ENCODE measurements at places on chromosomes 7 and 10.
A peak's percentile ranks its signal among the peaks of the same experiment; 100 is the strongest.

GRCh38 chr7:29500719-29501118 lies 62.9 kb upstream of the PRR15 start:
- peak; percentile 34 for DNase-seq

DNA sequence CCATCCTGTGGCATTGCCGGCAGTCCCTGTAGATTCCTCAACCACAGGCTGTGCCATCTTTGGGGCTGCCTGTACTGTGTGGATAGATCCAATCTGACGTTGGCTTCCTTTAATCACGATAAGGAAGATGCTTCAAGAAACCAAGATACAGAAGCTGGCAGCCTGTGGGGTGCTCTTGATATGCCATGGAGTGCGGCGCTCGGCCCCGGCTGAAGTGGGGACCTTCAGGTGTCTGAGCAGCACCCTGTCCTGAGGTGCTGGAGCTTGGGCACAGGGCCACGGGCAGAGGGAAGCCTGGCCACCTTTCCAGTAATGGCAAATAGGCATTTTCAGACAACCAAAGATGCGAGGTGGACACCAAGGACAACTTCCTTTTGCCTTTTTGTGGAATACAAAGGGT lies 139.5 kb downstream of the ACTR3B start:
- no peak for DNase-seq

GRCh38 chr10:97849103-97849686 lies 448 bp upstream of the GOLGA7B start:
- no peak for DNase-seq

GRCh38 chr7:35257251-35258124 lies 3.6 kb upstream of the TBX20 start:
- DNase-seq = peak; percentile 56

- DNase-seq = no peak
Measured at GRCh38 chr10:8066124-8066523, 11.6 kb downstream of the GATA3 start.

DNA sequence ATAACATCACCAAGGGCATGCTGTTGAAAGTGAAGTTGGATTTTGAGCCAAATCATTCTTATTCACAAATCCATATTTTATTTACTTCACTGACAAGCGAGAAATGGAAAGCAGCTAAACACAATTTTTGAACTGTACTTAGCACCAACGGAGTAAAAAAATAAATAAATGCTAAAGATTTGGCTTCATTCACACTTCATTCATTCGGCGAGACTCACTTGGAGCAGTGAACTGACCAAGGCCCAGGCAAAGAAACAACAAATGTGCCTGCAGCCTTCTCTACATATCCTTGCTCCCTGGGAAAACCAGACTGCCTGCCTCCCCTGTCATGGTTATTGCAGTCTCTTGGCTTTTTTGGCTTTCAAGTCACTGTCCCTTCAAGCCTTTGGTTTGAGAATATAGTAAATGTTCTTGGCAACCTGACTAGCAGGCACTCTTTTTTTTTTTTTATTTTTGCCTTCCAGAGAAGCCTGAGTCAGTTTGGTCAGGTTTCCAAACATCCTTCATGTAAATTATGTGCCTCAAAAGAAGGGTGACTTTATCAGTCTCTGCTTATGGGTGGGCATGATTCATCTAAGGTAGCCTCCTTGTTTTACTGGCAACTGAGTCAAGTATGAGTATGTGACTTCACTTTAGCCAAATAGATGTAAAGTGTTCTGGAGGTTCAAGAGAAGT lies 177.6 kb upstream of the MEOX2 start:
- peak; percentile 15 for DNase-seq

- DNase-seq = no peak
Measured at GRCh38 chr7:107813524-107813923, 10.5 kb upstream of the SLC26A3 start.

DNA sequence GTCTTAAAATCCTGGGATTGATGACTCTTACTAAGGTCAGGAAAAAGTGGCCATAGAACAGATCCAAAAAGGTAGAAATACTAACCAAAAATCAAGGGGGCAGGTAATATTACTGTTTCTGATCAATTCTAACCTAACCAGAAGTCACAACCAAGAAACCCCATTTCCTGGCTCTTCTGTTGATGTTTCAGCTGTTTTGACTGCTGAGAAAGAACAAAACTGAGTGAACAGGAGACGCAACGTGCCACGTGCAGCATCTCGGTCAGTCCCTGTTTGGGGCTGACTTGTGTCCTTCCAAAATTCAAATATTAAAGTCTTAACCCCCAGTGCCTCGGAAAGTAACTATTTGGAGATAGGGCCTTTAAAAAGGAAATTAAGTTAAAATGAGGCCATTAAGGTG lies 56.8 kb downstream of the JAZF1 start:
- no peak for DNase-seq

- DNase-seq = no peak
Measured at GRCh38 chr7:136925044-136925443, 56.6 kb downstream of the CHRM2 start.

GRCh38 chr10:84783386-84783785 lies 455.0 kb downstream of the CCSER2 start:
- DNase-seq = peak; percentile 30

DNA sequence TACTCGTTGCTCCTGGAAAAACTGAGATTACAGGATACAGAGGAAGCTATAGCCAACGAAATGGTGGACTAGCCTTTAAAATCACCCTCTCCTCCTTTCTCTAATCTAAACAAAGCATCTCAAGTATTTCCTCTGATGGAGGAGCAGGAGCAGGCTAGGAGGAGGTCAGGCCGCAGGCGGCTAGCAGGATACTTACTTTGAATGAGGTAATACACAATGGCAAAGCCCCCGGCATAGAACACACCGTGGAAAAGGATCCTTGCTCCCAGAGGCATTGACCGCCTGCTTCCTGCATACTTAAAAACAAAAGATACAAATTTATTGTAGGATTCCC lies 64.4 kb downstream of the STK17A start:
- peak; percentile 83 for DNase-seq

GRCh38 chr7:15327001-15327400 lies 234.8 kb downstream of the AGMO start:
- no peak for DNase-seq

DNA sequence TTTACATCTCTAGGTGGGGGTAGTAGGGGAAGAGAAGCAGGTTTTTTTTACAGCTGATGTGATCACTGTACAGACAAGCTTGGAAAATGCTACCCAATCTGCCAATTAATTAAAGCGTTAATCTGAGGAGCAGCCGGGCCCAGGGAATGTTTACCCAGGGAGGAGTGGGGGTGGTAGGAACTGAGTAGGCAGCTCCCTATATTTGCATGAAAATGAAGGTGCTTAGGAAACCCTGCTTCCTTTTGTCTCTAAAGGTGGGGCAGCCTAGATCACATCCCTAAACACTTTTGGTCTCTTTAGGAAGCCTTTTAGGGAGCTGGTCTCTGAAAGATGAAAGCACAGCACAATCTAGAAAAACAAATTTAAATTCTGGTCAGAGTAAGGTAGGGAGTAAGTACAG lies 53.0 kb upstream of the NFKB2 start:
- DNase-seq = peak; percentile 5

- peak; percentile 88 for DNase-seq
Measured at GRCh38 chr10:33412653-33413361, 78.3 kb upstream of the NRP1 start.

DNA sequence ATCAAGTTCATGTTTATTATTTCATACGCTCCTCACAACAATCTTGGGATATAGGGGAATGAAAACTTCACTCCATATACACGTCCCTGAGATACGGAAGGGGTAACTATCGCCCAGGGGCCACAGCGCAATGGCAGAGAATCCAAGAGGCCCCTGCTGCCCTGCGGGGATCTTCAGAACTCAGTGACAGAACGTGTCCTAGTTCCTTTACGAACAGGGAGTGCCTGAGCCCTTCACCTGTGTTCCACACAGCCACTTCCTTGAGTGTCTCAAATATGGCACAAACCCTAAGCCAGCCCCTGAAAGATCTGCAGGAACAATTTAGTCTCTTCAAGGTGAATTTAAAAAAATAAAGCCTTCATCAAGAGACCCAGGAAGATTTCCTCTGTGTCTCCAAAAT lies 25.9 kb downstream of the LYZL1 start:
- no peak for DNase-seq

GRCh38 chr7:37816922-37817590 lies 31.3 kb upstream of the NME8 start:
- no peak for DNase-seq

DNA sequence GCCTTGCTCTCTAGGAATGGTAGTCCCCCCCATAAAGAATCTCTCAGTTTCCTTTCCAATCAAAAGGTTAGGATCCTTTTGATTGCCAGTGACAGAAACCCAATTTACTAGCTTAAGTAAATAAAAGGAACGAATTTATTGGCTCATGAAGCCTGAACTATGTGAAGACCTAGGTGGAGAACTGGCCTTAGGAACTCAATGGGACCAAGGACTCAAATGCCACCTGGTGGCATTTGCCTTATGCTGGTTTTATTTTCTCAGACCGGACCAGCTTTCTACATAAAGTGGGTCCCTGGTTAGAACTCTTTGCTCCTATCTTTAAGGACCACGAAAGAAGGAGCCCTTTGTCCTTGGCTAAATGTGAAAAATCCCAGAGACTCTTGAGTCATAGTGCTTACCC lies 25.4 kb downstream of the CFTR start:
- no peak for DNase-seq

DNA sequence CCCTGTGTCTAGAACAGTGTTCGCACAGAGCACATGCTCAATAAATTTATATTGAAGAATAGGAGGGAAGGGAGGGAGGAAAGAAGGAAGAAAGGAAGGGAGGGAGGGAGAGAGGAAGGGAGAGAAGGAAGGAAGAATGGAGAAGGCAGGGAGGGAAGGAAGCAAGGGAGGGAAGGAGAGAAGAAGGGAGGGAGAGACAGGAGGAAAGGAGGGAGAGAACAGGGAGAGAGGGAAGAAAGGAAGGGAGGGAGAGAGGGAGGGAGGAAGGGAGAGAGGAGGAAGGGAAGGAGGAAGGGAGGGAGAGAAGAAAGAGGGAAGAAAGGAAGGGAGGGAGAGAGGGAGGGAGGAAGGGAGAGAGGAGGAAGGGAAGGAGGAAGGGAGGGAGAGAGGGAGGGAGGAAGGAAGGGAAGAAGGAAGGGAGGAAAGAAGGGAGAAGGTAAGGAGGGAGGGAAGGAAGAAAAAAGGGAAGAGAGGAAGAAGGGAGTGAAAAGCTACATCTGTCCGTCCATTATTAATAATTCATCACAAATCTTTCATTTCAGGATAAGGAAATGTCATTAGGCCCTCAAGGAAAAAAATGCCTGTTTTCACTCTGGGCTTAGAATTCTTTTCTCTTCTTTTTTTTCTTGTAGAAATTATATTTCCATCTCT lies 79.7 kb downstream of the GRK5 start:
- DNase-seq = no peak

DNA sequence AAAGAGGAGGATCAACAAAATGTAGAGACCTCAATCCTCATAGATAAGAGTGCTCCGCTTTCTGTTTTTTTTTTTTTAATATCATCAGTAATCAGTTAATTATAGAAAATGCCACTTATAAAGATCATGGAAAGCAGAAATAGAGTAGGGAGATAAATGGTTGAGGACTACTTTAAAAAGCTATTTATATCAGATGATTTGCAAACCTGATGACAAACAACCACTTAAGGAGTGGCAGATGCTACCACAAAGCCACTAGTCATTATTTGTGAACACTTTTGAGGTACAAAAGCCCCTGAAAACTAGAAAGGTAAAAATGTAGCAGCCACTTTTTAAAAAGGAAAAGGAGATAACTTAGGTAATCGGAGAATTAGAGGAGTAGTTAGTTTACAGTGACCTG lies 99.0 kb upstream of the CYP26C1 start:
- no peak for DNase-seq

GRCh38 chr7:121459148-121459547 lies 63.0 kb upstream of the FAM3C start:
- DNase-seq = no peak

GRCh38 chr10:51585742-51586141 lies 113.7 kb downstream of the CSTF2T start:
- no peak for DNase-seq

DNA sequence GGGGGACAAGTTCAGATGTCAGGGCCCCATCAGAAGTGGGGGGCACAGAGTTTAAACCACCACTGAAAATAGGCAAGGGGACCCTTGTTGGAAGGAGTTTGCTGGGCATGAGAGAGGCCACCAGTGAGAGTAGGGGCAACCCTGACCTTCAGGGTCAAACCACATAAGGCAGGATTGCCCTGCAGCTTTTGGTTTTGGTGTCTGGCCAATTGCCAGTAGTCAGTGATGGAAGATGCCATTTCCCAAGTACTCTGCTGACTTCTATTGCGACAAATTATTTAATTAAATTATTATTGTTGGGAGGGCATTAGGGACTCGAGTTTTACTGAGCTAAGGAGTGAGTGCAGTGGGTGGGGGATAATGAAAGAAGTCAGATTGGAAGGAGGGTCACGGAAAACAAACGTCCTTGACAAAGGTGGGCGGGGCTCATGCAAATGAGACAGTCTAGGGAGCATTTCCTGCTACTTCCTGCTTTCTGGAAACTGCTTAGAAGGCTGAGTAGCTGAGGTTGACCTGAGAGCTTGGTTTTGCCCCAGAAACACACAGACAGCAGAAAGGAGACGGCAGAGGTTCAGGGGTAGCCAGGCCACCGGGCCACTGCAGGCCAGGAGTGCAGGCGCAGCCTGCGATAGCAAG lies 74.2 kb upstream of the ANLN start:
- DNase-seq = no peak

- no peak for DNase-seq
Measured at GRCh38 chr10:35661236-35661635, 19.1 kb upstream of the FZD8 start.

DNA sequence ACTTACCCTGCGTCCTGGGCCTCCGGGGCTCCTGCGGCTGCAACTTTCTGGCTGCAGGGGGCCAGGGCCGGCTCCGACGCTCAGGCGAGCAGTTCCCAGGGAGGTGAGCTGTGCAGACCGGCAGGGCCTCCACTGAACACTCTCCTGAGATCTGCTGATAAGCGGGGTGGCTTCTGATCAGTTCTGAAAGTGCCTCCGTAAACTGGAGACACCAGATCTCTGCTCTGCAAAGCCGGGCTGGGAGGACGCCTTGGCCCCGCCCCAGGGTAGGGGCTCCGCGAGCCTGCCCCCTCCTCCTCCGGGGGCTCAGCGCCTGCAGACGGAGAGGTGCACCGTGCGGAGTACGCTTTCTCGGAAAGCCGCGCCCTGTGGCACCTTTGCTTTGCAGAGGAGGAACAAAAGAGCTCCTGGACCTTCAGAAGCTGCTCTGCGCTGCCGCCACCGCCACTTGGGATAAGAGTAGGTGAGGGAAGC lies 141.3 kb upstream of the VKORC1L1 start:
- peak; percentile 29 for DNase-seq

DNA sequence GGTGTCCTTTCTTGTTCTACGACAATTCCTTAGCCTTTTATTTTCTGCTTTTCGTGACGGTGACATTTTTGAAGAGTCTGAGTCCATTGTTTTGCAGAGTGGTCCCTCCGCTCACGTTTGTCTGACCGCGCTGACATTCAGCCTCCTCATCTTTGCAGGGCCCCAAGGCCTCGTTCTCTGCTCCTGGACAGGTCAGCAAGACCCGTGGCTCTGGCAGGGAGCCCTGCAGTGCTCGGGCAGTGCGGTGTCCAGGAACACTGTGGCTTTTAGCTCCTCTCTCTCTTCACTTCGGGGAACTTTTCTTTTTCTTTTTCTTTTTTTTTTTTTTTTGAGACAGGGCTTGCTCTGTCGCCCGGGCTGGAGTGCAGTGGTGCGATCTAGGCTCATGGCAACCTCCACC lies 142.5 kb downstream of the DNAJB6 start:
- DNase-seq = no peak

All from cardiac fibroblast (primary cell).